ENCODE measurements at places on chromosomes 2 and 18. TPM values are rescaled to one million over a fixed set of nuclear protein-coding genes. Genes with fewer than 3 reads are reported as not detected.

Gene RTN4
- total RNA-seq = 308 TPM

Gene AAMP
- total RNA-seq = 142 TPM

DNA sequence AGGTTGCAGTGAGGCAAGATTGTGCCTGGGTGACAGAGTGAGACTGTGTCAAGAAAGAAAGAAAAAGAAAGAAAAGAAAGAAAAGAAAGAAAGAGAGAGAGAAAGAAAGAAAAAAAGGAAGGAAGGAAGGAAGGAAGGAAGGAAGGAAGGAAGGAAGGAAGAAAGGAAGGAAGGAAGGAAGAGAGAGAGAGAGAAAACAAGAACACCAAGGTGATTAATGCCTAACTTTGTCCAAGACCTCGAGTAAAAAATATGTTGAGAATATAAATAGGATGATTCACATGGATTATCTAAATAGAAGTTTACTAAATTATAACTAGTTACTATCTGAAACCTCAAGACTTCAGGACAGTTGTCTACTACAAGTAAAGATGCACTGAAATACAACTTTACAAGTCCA is 7.2 kb downstream of the PECR start:
- no peak for DNase-seq

DNA sequence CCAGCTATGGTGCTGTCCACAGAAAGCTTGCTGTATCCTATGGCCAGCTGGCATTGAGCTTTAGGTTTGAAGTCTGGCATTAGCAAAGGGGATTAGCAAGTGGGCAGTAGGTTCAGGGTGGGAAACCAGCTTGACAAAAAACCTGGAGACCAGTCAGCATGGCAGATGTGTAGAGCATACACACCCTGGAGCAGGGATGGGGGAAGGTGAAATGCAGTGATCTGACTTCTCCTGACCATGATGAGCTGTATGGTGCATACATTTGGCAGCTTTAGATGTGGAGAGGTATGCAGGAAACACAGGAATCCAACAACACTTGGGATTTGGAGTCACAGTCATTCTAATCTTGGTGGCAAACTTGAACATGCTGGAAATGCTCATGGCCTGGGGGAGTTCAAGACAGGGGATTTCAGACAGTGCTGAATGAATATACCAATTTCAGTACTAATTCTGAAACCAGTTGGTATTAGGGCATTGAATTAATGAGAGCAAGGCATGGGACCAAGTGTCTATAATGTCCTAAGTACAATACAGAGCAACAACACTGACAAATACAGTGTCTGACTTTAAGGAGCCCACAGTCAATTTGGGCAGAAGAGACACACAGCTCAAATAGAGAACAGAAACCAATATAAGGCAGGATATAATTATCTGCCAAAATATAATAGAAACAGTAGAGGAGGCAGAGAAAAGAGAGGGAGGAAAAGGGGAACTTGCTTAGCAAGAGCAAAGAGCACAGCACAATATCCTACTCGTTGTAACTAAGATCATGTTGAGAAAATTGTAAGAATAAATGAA is 11.8 kb downstream of the ARHGAP15 start:
- no peak for DNase-seq

DNA sequence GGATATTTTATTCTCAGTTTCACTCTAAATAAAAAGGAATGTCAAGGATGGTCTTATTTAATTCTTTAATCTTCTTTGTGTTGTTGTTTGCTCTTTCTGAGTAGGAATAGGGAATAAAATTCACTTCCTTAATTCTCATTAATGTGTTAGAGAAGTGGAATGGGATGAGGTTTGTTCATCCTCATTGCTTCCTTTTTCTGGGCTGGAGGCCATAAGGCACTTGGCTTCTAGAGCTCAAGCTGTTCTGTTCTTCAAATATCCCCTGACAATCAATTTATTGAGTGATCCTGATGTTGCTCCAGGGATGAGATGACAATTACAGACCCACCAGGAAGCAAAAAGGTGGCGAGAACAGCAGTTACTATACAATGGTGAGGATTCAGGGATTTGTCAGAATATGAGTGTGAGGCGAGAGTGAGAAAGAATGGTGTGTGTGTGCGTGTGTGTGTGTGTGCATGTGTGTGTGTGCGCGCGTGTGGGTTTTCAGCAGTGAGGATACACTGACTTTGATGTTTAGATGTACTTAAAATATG is 557.6 kb upstream of the FANCL start:
- no peak for DNase-seq

DNA sequence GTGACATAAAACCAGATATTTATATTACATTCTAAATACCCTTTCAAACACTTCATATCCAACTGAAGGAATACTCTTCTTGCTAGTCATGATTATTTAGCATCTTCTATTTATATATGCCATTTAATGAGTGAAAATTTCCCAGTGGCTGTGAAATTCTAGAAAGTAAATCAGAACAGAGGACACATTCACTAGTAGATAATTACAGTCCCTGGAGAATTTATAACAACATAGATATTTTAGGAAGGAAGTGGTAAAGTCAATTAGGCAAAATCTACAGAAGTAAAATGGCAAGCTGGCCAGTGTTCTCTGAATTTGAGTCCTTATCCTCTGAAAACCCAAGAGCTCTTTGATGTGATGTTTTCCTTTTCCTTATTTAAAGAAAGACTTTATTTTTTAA is 121.8 kb downstream of the PMAIP1 start:
- DNase-seq = no peak

GRCh38 chr2:132815516-132815915 is 145.5 kb upstream of the LYPD1 start:
- no peak for DNase-seq

- no peak for DNase-seq
Measured at GRCh38 chr2:1707771-1708418, 36.4 kb downstream of the PXDN start.

DNA sequence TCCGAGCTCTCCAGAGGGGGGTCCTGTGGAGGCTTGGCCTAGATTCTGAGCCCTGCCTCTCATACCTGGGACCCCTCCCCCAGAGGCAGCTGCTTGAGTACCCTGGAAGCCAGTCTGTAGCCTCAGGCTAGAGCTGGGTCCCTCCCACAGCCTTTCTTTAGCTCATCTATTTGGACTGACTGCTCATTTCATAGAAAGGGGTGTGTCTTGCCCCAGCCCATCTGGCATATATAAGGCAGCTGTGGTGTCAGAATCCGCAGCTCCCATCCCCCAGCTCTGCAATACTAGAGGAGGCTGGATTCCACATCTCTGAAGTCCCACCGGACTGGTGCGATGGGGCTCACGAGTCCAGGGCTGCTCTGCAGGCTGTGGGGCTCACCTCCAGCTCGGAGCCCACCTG is 26.1 kb downstream of the MPHOSPH10 start:
- DNase-seq = no peak

DNA sequence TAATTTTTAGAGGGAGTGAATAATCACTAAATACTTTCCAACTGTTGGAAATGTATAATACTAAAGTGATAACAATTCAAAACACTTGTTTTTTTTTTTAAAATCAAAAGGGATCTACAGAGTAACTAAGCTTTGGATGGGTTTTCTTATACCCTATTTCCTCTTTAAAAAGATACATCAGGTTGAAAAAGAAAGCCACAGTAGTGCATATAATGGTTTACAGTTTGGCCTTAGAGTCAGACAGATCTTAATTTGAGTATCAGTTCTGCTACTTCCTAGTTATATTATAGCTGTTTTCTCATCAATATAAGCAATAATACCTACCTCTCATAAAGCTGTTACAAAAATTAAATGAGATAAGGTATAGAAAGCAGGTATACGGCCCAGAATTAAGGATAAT is 28.5 kb downstream of the PSME4 start:
- no peak for DNase-seq

DNA sequence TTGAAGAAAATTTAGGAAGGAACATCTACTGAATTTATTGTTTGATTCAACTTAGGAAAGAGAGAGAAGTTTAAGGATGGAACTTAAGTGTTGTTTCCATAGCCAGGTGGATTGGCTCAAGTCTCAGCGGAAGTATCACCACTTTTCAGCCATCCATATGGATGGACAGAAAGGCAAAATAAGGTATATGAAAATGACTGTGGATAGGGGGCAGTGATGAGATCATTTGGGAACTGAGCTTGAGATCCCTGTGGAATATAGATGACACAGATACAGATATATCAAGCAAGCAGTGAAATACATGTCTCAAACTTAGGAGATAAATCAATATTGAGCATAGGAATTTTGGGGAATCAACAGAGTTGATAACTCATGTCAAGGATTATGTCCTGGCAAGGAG is 1462.7 kb upstream of the NXPH2 start:
- no peak for DNase-seq

DNA sequence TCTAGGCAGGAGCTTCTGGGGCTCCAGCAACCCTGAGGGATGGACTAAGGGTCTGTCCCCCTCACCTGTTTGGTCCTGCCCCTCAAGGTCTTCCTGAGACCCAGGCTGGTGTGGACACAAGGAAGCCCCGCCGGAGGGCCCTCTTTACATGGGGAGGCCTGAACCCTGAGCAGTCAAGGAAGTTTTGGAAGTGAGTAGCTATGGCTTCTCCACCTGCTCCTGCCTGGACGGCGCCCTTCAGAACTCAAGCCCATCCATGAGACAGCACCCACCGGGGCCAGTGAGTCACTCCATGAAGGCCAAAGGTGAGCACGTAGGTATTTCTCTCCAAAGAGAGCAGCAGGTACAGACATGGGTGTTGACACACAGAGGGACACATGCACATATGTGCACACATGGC is 98.2 kb upstream of the CTDP1 start:
- no peak for DNase-seq

All from omental fat pad (tissue), 4 donors.